ENCODE measurements at places on chromosomes 16 and 17.

DNA sequence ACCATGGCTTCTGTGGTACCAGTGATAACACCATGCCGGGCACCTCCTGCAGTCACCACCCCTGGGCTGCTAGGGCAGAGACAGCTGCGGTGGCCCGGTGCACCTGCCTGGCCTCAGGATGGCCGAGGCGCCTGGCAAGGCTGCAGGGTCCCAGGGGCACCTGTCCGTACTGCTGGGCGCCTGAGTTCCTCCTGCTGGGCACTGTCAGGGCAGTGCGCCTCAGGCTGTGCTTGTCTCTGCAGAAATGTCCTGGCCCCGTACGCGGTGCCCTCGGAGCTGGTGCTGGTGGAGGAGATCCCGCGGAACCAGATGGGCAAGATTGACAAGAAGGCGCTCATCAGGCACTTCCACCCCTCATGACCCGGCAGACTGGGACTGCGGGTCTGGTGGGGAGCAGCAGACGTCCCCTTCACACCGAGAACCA lies 17.7 kb upstream of the CDH15 start:
- DNase-seq, result no peak

DNA sequence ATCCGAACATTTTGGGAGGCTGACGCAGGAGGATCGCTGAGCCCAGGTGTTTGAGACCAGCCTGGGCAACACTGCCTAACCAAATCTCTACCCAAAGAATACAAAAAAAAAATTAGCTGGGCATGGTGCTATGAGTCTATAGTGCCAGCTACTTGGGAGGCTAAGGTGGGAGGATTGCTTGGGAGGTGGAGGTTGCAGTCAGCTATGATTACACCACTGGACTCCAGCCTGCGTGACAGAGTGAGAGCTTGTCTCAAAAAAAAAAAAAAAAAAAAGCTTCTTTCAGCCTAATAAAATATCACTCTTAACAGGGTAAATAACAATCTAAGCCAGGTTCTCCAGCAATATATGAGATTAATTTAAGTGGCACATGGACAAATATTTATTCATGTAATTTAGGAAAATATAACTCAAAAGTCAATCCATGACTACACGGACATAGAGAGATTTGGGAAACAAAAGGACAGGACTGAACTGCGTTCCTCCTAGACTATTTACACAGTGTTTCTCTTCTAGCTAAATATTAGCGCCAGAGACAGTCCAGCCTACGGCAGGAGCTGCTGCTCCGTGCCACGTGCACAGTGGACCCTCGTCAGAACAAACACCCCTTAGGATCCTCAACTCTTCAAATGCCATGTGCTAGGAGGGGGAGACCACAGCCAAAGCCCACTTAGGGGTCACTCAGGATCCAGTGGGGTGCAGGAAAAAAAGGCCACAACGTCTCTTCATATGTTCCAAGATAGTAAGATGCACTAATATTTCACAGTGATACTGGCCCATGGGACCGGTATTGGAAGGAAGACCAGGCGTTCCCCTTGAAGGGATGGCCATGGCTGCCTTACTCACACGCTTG lies 8.7 kb downstream of the USP36 start:
- no peak for DNase-seq

- no peak for DNase-seq
Measured at GRCh38 chr17:6048486-6048885, 21.7 kb upstream of the WSCD1 start.

GRCh38 chr16:57264950-57265371 lies 19.5 kb downstream of the PLLP start:
- DNase-seq, result no peak

GRCh38 chr17:51347851-51348584 lies 87.7 kb downstream of the UTP18 start:
- no peak for DNase-seq
